H9 (cell line): ENCODE measurements at places on chromosomes 13 and 19. TPM values are rescaled to one million over a fixed set of nuclear protein-coding genes. Genes with fewer than 3 reads are reported as not detected.

DNA sequence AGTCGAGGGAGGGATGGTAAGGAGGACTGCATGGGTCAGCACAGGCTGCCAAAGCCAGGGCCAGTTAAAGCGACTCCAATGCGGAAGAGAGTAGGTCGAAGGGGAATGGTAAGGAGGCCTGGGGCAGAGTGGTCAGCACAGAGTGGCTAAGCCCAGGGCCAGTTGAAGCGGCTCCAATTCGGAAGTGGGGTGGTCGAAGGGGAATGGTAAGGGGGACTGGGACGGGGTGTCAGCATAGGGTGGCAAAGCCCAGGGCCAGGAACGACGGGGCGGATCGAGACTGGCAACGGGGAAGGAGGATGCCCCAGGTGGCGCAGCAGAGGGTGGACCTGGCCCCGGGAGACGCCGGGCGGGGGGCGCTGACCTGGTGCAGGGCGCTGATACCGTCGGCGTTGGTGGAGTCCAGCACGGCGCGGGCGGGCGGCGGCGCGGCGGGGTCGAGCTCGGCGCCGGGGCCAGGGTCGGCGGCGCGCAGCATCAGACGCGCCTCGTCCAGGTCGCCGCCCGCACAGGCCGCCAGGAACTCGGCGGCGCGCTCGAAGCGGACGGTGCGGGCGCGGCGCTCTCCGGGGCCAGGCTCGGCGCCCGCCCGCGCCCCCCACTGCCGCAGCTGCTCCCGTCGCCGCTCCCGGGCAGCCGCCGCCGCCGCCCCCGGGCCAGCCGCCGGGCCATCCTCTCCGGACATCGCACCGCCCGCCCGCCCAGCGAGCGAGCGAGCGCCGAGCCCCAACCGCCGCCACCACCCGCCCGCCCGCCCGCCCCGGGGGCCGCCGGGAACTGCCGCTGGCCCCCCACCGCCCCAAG is at the start of gene PPP1R12C:
Gene PPP1R12C (minus strand): TSS at position 779 of the 804 bp plus-strand sequence. CDS start 94 bp downstream, at position 685.
- no peaks in the 10 kb centered on the region for H3K36me3 ChIP-seq
- DNase-seq: no peak
- no peaks in the 10 kb centered on the region for H3K4me1 ChIP-seq
- H3K27me3 ChIP-seq: no peaks in the 10 kb centered on the region
- no peak within 1 kb of the TSS for H3K27ac ChIP-seq

- H3K27me3 ChIP-seq: no peaks in the 10 kb centered on the region
- H3K27ac ChIP-seq: no peak overlapping the region
- no peaks in the 10 kb centered on the region for H3K4me1 ChIP-seq
- no peak for DNase-seq
- no peaks in the 10 kb centered on the region for H3K36me3 ChIP-seq
Measured at GRCh38 chr13:31032528-31033113, 100.2 kb downstream of the TEX26 start.

GRCh38 chr13:73729046-73729445 is 405.2 kb downstream of the KLF12 start:
- no peak overlapping the region for H3K4me3 ChIP-seq
- DNase-seq: no peak
- H3K27ac ChIP-seq: no peak overlapping the region

DNA sequence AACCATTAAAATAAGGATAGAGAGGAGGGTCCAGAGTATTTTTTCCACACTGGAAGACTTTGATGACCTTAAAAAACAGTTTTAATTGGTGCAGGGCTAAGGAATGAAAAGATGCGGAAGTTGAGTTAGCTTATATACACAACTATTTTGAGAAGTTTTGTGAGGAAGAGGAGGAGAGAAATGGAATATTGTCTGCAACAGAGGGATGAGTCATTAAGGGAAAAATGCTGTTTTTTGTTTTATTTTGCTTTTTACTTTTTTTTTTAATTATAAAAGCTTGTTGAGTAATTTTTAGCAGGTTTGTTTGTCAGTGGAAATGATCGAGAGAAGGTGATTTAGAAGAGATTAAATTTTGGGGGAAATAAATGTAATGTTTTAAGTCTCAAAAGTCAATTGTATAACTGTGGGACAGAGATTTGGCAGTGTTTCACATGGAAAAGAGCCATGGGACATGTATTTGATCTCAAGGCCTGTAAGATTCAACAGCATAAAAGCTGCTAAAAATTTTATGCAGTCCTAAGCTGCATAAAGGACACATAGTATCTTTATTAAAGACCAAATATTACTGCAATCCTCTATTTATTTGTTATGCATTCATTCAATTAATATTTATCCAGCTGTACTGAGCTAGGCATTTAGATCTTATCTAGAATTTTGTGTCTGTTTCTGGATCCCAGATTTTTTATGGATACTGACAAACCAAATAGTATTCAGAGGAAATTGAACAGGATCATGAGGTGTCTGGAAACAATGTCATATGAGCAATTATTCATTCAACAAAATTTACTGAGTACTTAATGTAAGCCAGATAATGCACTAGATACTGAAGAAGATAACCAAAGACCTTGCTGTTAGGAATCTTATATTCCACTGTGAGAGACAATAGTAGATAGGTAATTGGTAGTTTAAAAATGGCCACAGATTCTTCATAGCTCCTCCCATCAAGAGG is 72.7 kb downstream of the DNAJC15 start:
- H3K36me3 ChIP-seq: no peaks in the 10 kb centered on the region; the same call in 1 of the 2 replicates
- DNase-seq: no peak
- no peak overlapping the region for H3K27ac ChIP-seq
- no peaks in the 10 kb centered on the region for H3K27me3 ChIP-seq

DNA sequence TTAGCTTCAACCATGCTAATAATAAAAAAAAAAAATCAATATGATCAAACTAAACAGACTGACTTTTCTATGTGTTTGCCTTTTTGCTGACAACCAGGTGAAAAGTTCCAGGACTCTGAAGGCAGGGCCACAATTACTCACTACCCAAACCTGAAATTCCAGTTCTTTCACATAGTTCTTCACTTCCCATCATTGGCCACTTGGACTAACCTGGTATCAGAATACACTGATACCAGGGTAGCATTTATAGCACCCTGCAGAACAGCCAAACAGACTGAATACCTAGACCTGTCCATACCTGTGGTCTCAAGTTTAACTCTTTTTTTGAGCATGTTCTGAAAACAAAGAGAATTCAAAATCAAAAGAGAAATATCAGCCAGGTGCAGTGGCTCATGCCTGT is 25.1 kb downstream of the ELF1 start:
- no peak overlapping the region for H3K27ac ChIP-seq
- H3K4me3 ChIP-seq: no peak overlapping the region
- H3K36me3 ChIP-seq: peaks cover 3% of the 10 kb centered on the region; the same call in 1 of the 2 replicates
- no peaks in the 10 kb centered on the region for H3K4me1 ChIP-seq
- H3K27me3 ChIP-seq: no peaks in the 10 kb centered on the region

PGLYRP2 gene
- total RNA-seq: not detected in 2 replicates

KLK7 gene
- total RNA-seq: 0.13 and 0.52 TPM in 2 replicates
